ENCODE measurements at places on chromosomes 12 and 14.
A peak's percentile ranks its signal among the peaks of the same experiment; 100 is the strongest.

- DNase-seq = no peak
Measured at GRCh38 chr12:25864306-25865276, 93.9 kb upstream of the RASSF8 start.

DNA sequence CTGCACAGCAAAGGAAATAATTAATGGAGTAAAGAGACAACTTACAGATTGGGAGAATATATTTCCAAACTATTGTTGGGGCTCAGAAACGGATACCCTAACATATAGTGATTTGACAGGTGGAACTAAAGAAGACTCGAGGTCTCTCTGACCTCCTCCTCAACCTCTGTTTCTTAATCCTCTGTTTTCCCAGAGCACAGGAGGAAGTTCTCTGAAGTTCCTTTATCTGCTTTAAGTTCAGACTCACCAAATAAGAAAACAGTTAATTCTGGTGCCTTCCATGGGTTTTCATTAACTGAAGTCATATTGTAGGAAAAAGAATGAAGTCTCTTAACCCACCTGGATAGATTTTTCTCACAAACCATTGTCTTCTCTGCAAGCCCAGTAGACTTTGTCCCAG is 29.2 kb downstream of the CLEC2D start:
- DNase-seq = no peak

DNA sequence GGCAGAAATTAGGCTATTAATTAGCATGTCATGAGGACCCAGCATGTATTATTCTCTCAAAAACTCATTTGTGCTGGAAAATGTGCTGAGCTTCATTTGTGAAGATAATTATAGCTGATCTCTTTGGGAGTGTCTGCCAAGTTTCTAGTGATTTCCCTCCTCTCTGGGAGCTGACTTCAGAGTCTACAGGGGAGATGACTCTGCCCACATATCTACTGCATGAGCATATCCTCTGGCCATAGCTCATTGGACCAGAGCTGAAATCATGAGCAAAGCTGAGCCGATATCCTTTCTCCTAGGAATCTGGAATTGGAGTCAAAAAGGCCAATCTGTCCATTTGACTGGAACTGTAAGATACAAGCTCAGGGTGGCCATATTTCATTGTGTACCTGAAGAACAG is 5.9 kb downstream of the CCDC198 start:
- DNase-seq = no peak

- DNase-seq = peak; percentile 83
Measured at GRCh38 chr14:99619835-99620834, 16.1 kb upstream of the CCDC85C start.

DNA sequence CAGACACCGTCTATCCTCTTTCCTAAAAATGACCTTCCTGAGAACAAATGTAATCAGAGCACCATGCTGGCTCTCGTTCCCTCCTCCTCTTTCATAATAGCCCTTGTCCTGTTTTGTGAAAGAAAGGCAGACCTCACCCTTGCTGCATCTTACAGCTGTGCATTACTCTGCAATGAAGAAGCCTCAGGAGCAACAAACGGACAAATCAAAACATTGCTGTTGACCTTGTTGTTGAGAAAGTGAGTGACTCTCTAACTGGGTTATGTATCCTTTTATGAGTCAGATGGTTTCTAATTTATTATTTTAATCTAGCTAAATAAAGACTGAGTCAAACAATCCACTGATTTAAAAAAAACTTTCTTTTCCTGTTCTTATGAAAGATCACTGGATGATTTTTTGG is 180.9 kb downstream of the RPS29 start:
- DNase-seq = no peak

DNA sequence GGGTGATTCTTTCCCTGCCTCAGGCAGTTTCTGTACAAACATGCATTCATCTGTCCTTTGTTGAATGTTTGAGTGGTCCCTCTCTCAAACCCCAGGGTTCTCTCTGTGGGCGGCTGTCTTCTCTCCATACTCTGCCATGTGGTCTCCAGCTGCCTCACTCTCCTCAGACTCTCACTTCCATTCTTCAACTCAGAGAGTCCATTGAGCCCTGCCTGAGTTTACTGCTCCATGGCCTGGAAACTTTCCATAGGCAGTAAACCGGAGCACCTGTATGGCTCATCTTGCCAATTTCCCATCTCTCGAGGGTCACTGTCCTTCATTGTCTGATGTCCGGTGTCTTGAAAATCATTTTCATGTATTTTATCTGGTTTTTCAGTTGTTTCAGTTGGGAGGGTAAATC is 11.3 kb downstream of the C14orf132 start:
- DNase-seq = no peak

- no peak for DNase-seq
Measured at GRCh38 chr12:45586486-45586885, 143.0 kb upstream of the ARID2 start.

DNA sequence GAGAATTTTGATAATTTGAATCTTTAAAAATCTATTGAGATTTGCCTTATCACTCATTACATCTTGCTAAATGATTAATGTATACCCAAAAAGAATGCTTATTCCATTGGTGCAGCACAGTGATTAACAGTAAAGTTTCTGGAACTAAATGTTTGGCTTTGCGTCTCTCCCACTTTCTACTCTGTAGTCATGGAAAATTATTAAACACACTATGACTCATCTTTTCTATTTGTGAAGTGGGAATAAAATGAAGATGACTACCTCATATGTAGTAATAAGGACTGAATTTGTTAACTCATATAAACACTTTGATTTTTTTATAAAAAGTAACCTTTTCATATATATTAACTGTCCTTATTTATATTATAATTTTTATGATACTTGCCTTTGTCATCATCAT is 118.1 kb downstream of the RERGL start:
- no peak for DNase-seq

- DNase-seq = no peak
Measured at GRCh38 chr12:131365821-131366260, 345.0 kb upstream of the SFSWAP start.

DNA sequence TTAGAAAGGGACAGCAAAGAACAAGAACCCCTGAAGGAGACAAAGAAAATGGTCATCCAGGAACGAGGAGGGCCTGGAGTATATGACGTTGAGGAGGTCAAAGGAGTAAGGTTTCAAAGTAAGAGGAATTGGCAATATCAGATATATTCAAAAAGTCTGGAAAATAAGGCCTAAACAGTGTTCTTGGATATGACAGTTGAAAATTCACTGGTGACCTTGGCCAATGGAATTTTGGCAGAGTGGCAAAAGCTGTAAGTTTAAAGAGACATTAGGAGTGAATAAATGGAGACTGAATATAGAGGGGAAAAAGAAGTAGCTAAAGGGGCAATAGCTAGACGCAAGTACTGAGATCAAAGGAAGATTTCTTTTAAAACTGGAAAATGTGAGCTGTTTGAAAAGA is 4.1 kb upstream of the ACTN1 start:
- DNase-seq = no peak

DNA sequence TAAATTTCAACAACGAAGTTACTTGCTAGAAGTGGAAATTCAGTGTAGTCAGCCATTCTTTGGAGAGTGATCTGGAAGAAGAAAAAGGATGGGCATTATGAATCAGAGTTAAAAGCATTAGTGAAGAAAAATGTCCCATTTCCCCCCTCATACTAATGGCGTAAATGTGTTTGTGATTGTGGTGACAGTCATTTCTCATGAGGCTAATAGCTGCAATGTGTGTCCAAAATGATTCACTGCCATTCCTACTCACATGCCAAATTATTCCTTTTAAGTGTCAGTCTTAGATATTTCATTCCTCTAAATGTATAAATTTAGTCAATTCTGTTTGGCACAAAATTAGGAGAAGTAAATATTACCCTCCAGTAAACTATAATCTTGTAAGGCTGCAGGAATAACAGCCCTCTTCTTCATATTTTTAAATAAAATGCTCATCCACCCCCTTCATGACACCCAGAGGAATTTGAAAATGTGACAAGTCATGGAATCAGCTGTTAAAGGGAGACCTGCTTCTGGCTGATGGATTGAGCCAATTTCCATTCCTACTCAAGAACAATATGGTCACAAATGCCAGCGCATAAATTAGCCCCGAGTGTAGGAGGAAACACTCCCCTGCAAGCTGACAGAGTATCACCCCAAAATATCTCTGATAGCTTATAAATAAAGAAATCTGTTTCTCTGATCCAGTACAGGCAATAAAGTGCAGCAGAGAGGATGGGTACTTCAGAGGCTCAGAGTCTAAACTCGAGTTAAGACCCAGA is 912.3 kb upstream of the SEL1L start:
- no peak for DNase-seq

DNA sequence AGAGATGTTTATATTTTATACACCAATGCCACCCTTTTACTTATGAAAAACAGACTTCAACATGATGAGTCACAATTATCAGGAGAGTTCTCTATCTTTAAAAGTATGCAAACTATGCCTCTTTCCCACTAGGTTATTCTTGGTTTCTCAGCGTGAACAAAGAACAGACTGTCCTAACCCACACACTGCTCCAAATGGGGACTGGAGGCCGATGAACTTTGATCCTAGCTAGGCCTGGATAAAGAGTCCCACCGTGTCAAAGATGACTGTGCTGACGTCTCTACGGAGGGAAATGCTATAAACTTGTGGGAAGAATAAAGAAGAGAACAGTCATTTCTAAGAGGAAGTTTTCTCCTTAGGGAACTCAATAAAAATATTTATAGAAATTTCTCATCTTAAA is 160.1 kb downstream of the EPS8 start:
- DNase-seq = peak; percentile 71

DNA sequence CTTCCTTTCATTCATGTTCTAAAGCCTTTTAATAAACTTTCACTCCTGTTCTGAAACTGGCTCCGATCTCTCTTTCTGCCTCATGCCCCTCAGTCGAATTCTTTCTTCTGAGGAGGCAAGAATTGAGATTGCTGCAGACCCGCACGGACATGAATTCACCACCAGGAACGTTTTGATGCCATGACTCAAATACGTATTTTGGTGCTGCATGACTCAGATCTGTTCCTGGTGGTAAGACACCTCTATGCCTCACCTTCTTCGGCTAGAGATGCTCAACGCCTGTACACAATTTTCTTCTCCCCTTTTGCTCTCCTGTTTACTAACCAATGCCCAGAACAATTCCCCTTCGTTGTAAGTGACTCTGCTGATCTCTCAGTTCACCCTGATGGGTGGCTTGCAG is 52.0 kb upstream of the RIMBP2 start:
- no peak for DNase-seq

GRCh38 chr12:85423947-85424346 is 143.9 kb downstream of the ALX1 start:
- DNase-seq = no peak

DNA sequence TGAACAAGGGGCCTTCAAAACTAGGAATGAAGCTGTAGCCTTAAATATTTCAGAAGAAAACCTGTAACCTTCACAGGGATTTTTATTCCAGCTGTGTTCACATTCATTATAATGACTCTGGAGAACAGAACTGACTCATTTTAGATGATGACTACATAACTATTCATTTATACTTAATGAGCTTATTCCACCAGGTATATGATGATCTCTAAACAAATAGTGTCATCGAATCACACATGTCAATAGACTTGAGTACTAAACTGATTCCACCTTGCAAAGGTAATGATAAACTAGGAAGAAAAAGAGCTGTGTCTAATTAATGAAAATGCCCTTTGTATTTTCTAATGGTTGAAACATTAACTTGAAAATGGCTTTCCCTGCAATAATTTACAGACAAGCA is 433.2 kb downstream of the PDZRN4 start:
- DNase-seq = no peak

- no peak for DNase-seq
Measured at GRCh38 chr12:92529944-92530343, 172.8 kb upstream of the PLEKHG7 start.

- DNase-seq = peak; percentile 35
Measured at GRCh38 chr12:91355150-91356006, 172.8 kb upstream of the DCN start.

DNA sequence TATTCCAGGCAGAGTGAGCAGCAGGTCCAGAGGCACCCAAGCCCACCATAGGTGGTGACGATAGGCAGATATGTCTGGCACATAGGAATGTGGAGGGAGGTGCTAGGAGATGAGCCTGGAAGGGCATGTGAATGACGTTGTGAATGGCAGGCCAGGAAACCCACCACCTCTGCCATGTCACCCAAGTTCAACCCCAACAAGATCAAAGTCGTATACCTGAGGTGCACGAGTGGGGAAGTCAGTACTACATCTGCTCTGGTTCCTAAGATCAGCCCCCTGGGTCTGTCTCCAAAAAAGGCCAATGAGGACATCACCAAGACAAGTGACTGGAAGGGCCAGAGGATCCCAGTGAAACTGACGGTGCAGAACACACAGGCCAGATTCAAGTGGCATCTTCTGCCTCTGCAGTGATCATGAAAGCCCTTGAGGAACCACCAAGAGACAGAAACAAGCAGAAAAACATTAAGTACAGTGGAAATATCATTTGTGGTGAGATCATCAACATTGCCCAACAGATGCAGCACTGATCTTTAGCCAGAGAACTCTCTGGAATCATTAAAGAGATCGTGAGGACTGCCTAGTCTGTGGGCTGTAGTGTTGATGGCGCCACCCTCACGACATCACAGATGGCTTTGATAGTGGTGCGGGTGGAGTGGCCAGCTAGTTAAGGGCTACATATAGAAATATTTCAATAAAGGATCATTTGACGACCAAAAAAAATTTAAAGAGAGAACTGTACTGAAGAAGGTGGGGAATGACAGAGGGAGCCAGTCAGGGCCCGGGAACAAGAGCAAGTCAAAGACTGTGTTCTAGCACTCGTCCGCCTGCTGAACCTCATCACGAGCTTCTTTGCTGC is 99.7 kb downstream of the ZFP36L1 start:
- no peak for DNase-seq

DNA sequence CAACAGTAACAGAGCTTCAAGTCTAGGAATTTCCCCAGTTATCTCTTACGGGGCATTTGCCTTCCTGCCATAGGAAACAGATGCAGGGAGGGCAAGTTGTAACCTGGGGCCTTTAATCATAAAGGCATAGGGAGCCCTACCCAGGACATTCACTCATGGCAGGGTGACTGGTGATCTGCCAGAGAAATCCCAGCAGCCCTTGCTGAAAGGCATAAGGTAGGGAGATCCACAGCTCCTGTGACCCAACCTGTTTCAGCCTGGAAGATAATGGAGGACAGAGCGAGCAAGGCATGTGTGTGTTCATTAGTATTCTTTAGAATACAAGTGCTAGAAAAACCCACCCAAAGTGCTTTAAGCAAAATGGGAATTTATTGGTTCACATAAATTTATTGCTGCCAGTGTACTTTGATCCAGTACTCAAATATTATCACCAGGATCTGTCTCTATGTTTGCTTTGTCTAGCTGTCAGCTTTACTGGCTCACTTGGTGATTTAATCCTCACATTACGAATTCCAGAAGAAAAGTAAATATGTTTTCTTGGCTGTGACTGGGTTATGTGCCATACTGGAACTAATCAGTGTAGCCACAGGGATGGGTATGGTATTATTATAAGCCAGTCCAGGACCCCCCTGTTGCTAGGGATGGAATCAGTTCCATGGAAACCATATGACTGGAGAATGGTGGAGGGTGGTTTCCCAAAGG is 21.1 kb upstream of the AKAP6 start:
- DNase-seq = no peak

DNA sequence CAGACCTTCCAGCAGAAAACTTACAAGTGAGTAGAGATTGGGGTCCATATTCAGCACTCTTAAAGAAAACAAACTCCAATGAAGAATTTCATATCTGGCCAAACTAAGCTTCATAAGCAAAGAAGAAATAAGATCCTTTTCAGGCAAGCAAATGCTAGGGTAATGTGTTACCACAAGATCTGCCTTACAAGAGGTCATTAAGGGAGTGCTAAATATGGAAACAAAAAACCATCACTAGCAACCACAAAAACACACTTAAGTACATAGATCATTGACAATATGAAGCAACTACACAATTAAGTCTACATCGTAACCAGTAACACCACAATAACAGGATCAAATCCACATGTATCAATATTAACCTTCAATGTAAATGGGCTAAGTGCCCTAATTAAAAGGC is 47.1 kb upstream of the CLEC14A start:
- DNase-seq = no peak

- DNase-seq = no peak
Measured at GRCh38 chr14:60618241-60618640, 31.0 kb downstream of the SIX1 start.
